ENCODE measurements at places on chromosomes 11 and 22.

- peak; percentile 4 for DNase-seq
Observed at GRCh38 chr11:78893996-78894395, 319.3 kb upstream of the NARS2 start.

DNA sequence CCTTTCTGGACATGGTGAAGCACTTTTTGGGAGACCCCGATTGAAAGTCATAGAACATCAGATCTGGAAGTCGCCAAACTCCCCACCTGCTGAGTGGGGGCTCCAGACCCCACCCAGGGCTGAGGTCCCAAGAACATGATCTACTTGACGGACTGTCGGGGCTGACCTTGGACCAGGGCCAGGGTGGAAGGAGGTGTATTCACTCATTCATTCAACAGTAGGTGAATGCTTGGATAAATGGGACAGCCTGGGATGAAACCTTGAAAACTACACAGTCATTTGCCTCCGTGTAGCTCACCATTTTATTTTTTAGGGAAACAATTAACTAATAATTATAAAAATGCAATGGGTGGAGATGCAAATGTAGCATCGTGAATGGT is 629.0 kb downstream of the BRD1 start:
- no peak for DNase-seq

GRCh38 chr11:57120192-57120965 is 61.4 kb upstream of the LRRC55 start:
- no peak for DNase-seq

DNA sequence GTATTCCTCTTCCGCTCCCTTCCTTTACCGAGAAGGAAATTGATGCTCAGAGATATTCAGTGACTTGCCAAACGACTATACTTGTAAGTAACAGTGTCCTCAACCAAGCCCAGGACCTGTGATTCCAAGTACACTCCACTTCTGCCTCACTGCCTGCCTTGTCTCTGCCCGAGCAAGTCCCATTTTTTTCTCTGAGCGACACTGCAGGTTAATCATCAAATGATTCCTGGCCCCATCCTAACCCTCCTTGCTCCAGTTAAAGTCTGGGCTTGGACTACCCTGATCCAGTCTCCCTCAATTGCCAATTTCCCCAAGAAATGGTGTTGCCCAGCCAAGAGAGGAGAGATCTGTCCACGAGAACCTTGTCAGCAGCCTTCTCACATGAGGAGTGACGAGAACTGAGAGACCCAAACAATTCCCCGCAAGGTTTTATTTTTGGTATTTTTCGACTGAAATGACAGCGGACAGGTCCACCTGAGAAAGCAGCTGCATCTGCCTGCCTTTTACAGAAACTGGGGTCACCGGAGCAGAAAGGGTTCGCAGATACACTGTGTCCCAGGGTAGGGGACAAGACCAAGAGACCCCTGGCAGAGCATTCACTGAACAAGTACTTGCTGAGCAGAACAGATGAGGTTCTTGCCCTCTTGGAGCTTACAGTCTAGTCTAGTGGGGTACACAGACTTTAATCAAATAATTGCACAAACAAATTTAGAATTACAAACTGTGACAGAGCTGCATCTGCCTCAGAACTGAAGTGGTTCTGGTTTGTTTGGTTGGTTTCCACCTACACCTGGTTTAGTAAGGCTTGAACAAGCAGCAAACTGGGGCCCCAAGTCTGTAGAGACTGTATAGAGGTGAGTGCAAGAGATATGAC is 11.4 kb downstream of the POU2AF1 start:
- no peak for DNase-seq

Measured in fibroblast of skin of back (primary cell).